ENCODE measurements at places on chromosomes 3 and 15.

DNA sequence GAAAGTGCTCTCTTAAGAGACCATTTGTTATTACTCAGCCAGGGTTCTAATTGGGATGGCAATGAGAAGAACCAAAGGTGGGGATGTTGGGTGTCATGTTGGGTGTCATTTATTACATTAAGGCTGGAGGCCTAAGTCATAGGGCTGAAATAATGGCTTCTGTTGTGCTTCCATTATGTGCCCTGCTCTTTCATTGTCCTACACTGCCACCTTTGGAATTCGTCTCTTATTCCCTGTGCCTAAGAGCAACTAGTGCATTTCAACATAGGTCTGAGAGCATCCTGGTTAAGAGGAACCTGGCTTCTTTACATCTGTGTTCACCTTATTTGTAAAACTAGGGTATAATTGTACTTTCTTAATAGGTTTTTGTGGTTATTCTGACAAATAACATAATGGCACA lies 32.2 kb downstream of the RIOX2 start:
- no peak for DNase-seq

- no peak for DNase-seq
Observed at GRCh38 chr3:42672515-42672914, 12.8 kb upstream of the KLHL40 start.

- no peak for DNase-seq
Observed at GRCh38 chr3:18440066-18440722, 15.1 kb upstream of the SATB1 start.

DNA sequence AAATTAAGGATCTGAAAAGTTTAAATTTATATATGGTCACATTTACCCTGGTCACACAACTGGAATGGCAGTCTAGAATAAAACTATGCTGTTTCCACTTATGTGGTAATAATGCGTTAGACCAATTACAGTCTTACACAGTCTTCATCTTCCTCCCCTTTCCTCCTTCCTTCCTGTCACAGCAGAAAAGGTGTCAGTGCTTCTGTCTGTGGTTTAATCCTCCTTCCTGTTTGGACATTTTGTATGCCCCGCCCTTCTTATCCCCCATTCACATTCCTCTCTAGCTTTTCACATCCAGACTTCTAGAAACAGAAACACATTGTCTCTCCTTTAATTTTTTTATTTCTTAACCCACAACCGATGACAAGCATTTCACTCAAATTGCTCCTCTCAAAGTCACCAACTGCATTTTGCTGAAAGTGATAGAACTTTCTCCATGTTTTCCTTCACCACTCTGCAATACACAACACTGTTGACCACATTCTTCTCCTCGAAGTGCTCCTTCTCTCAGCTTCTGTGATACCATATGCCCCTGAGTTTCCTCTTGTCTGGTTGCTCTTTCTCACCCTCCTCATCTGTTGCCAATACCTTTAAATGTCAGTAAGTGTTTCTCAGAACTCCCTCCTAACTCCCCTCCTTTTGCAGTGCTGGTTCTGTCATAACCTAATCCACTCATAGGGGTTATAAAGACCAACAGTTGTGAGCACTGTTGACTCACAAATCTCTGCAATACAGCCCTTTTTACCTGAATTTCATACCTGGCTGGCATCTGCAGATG lies 271.6 kb downstream of the UBE2E2 start:
- no peak for DNase-seq

GRCh38 chr3:45940781-45941365 lies 2.4 kb upstream of the CXCR6 start:
- no peak for DNase-seq

DNA sequence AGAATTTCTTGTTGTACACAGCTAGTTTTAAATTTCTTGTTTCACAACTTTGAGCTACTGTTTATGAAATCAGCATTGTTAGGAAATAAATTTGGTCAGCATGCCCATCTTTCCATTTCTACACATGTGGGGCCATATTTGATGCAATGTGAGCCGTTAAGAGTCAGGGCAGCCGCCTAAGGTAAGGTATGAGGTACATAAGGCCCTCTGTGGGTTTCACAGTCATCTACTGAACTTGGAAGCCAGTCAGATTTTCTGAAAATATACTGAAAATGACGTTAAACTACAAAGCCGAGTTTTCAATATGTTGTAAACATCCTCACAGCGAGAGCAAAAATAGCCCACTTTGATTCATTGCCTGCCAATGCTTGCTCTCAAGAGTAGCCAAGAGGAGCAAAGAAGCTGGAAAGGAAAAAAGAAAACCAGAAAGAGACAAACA lies 94.7 kb upstream of the PDZRN3 start:
- DNase-seq, result no peak

- peak; percentile 61 for DNase-seq
Observed at GRCh38 chr15:45456212-45457106, 66.1 kb downstream of the SLC30A4 start.

DNA sequence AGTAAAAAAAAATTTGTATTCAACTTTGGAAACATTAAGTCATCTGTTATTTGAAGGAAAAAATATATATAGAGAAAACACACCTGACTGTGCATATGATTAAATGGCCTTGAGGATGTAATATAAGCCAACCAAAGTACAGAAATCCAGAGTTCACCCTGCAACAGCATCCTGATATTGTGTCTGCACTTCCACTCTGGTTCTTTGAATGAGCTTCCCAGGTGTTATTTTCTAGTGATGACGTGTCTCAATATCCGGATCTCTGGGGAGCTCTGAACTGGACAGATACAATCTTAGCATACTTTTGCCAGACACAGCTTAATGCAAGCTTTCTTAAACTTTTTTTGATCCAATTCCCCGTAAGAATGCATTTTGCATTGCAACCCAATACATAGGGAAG lies 19.5 kb upstream of the PIK3CB start:
- DNase-seq, result no peak

- DNase-seq, result no peak
Observed at GRCh38 chr15:68552773-68553172, 26.0 kb upstream of the CORO2B start.

DNA sequence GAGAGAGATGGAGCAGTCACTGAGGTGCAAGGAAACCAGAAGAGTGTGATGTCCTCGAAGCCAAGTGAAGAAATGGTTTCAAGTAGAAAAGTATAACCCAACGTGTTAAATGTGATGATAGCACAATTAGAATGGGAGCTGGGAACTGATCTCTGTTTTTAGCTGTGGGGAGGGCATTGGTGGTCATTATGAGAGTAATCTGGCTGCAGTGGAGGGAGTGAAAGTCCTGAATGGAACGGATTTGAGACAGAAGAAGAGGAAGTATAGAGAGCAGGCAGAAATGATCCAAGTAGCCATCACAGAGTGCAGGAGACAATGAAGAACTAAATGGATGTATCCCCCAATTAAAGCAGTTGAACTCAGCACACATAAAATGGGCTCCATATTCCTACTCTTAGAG lies 235.3 kb downstream of the IGSF11 start:
- DNase-seq, result no peak

DNA sequence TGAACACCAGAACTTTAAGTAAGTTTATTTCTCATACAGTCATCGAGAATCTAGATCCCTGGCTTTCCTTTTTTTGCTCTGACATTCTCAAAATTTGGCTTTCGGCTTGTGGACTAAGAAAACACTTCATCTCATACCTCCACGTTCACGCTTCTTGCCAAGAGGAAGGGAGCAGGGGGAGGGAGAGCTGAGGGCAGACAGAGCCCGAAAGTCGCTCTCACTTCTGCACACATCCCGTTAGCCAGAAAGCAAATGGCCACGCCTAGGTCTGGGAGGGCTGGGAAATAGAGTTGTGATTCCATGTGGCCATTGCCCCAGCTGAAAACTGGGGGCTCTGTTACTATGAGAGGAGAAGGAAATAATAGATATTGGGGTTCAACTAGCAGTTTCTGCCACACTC lies 57.3 kb downstream of the MAP6D1 start:
- no peak for DNase-seq

GRCh38 chr3:170982733-170983132 lies 43.8 kb downstream of the SLC2A2 start:
- no peak for DNase-seq

DNA sequence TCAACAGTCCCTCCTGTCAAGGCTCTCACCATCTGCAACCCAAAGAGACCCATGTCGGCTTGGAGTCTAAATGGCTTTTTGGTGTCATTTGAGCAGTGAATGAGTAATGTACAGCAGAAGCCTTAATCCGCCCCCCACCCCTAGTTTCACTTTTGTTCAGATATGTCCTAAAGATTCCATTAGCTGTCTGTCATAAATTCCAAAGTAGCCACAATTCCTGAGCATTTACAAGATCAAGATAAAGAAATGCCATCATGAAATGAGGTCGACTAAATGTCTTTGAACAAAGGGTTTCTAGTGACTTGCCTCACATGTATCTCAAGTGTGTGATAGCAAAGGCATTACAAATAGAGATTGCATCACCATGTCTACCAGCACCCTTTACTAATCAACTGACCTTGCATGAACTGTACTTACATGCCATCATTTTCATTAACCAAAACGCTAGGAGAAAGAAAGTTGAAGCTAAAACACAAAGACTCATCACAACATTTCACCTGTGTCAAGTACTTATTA lies 123.8 kb upstream of the PHLDB2 start:
- DNase-seq, result no peak

DNA sequence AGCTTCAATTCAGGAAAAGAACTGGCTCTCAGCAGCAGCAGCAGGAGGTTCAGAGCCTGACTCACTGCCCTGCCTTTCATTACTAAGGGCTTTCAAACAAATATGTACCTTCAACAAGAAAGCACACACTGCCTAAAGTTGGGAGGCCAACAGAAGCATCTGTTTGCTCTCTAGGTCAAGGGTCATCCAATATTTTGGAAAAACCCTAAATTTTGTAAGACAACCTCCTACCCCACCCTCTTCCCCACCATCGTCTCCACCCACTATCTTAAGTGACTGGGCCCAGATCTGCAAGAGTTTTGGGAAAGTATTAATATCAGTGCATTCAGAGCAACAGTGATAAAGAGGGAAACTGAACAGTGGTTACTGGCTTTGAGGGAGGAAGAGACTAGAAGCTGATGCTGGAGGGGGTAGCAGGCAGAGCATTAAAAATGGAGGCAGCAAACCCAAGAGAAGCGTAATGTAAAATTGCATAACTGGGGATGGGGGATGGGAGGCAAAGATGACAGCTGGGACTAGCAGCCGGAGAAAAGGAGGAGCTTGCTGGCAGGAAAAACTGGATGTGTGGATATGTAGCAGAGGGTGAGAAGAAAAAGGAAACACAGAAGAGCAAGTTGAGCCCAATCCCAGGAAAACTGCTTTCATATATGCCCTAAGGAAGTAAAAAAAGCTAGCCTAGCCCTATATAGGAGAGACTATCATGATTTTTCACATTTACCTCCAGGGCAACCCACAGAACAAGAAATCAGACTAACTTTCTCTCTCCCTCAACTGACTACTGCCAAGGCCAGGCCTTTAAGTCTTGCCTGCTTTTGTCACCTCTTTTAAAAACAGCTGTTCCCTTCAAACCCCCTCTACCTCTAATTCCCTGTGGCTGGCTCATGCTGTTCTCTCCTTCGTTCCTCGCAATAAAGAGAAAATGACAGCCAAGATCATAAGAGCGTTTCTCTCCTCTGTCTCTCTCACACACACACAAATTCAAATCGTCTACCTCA lies 31.4 kb downstream of the NPTN start:
- no peak for DNase-seq

DNA sequence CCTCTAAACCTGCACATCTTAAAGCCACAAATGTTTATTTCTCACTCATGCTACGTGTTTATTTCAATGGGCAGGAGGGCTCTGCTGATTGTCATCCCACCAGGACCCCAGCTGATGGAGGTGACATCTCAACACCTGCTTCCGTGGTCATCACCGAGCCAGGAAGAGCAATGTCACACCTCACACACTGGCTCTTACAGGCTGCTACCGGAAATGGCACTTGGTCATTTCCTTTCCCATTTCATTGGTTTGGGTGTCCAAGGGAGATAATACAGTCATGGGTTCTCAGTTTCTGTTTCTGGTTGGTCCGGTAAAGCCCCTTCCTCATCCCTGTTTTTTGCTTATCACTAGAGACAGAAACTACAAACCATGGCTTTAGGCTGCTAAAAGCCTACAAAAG lies 41.9 kb downstream of the ABHD2 start:
- peak; percentile 31 for DNase-seq

- DNase-seq, result no peak
Observed at GRCh38 chr3:73259856-73260255, 198.4 kb downstream of the EBLN2 start.

GRCh38 chr3:38480093-38480445 lies 16.1 kb upstream of the EXOG start:
- DNase-seq, result no peak

GRCh38 chr15:58471348-58471747 lies 39.6 kb downstream of the LIPC start:
- no peak for DNase-seq

DNA sequence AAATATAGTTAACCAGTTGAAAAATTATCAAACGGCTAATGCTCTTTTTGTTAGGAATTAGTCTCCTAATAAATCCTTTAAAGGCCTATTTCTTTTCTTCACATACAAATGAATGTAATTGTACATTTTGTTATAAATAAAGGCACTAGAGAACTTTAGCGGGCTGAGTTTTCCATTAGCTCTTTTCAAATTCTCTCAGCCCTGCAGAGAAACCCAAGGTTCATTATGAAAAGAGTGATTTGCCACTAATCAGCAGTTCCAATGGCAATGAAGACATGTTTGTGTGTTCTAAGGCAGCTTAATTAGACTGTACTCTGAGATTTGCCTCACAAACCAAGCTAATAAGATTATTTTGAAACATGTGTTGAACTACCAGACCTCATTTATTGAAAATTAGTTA lies 64.6 kb upstream of the P2RY1 start:
- no peak for DNase-seq

DNA sequence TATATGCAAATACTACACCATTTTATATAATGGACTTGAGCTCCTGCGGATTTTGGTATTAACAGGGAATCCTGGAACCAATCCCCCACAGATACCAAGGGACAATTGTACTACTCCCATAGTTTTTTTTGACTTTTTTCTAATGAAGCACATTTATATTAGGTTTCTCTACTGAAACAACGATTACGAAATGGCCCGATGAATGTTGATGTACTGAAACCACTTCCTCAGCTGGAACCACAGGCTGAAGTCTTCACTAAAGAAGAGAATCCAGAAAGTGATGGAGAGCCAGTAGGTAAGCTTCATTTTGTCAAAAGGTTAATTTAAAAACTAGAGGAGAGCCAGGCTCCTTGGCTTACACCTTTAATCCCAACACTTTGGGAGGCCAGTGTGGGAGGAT lies 121.5 kb upstream of the LRRFIP2 start:
- DNase-seq, result no peak

GRCh38 chr3:42846685-42847522 lies 28.8 kb downstream of the CYP8B1 start:
- no peak for DNase-seq

GRCh38 chr15:31020542-31020941 lies 29.1 kb upstream of the MTMR10 start:
- DNase-seq, result no peak

DNA sequence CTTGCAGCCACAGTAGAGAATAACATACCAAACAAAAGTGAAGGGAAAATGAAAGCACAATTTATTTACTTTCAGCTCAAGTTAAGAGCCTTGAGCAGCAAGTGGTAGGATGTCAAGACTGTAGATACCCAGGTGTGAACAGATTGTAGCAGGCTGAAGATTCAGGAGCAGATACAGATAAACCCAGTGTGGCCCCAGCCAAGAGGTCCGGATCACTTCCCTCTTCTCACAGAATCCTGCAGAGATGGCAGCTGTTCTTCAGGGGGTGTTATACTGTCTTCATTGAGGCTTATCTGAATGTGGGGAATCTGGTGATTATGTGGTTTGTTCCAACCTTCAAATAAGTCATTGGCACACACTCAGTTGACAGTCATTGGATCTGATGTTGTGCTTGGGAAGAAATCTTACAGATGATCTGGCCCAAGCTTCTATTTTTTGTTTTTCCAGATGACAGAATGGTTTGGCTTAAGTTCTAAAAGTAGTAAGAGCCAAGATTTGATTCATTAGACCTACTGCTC lies 2.2 kb downstream of the STARD9 start:
- no peak for DNase-seq
